ENCODE measurements at places on chromosomes 1 and 21. TPM values are rescaled to one million over a fixed set of nuclear protein-coding genes. Genes with fewer than 3 reads are reported as not detected.

Gene RNF223
- not detected for total RNA-seq

GRCh38 chr1:56302878-56303277 is 276.5 kb downstream of the PLPP3 start:
- no peak overlapping the region for H3K4me3 ChIP-seq
- no peak overlapping the region for H3K27ac ChIP-seq
- H3K36me3 ChIP-seq: no peaks in the 10 kb centered on the region
- H3K27me3 ChIP-seq: no peaks in the 10 kb centered on the region
- H3K4me1 ChIP-seq: no peaks in the 10 kb centered on the region

DNA sequence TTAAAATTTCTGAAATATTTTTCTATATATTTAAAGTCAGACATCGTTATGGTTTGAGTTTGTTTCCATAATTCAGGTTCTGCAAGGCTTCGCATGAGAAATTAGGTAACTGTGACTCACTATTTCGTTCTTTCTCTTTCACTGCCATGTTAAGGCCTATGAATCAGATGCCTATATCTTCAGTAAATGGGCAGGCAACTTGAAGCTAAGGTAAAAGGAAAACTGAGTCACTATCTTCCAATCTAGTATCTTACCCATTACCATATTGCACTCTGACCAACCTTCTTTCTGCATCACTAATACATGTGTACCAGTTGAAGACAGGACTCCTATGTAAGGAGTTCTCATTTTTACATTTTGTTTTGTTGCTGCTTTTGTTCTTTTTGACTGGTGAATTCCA is 37.8 kb downstream of the PYHIN1 start:
- H3K27ac ChIP-seq: no peak overlapping the region
- no peaks in the 10 kb centered on the region for H3K4me1 ChIP-seq
- DNase-seq: no peak
- H3K36me3 ChIP-seq: no peaks in the 10 kb centered on the region
- H3K27me3 ChIP-seq: no peaks in the 10 kb centered on the region

DNA sequence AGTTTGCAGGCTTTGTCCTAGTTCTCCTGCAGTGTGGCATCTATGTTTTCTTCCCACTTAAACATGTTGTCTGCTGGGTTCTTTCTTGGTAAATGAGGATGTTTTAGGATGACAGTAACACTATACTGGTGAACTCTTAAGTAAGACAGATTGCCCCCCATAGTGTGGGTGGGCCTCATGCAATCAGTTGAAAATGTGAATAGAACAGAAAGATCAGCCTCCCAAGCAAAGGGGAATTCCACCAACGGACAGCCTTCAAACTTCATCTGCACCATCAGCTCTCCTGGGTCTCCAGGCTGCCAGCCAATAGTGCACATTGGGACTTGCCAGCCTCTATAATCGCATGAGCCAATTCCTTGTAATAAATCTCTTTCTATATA is 10.7 kb upstream of the TARBP1 start:
- no peak overlapping the region for H3K27ac ChIP-seq
- no peak for DNase-seq
- no peaks in the 10 kb centered on the region for H3K36me3 ChIP-seq
- no peak overlapping the region for H3K4me3 ChIP-seq
- H3K4me1 ChIP-seq: peaks cover 2% of the 10 kb centered on the region

Gene ITLN2
- 2.4 TPM for total RNA-seq

Gene GNAT2
- not detected for total RNA-seq

- no peak overlapping the region for H3K4me3 ChIP-seq
- DNase-seq: no peak
- H3K36me3 ChIP-seq: no peaks in the 10 kb centered on the region
- no peaks in the 10 kb centered on the region for H3K4me1 ChIP-seq
- H3K27me3 ChIP-seq: peaks cover 13% of the 10 kb centered on the region
Measured at GRCh38 chr1:83996621-83997020, 2.3 kb downstream of the TTLL7 start.

Gene CD53
- total RNA-seq: 0.15 TPM

DNA sequence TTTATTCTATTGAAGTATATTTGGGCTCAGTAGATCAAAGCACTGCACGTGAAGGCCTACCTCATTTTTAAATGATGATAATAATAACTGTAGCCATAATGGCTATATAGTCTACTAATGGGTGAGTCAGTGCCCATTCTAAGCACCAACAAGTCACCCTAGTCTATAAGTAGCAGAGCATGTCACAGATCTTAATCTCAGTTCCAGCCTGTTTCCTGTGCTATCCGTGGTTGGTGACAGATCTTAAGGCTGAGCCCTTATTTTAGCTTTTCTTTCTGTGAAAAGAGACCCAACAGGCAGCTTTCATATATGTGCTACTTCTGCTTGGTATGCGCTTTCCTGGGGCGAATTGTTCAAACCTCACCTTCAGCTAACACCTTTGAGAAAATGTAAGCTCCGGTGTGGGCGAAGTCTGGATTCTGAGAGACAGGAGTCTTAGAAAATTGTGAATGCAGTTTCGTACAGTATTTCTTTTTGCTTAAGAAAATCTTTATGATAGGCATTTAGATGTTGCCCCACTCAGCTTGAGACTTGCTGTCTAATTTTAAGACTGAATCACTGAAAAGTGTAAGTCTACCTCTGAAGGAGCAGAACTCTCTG is 59.6 kb downstream of the FMN2 start:
- H3K36me3 ChIP-seq: no peaks in the 10 kb centered on the region
- no peaks in the 10 kb centered on the region for H3K4me1 ChIP-seq
- H3K27ac ChIP-seq: no peak overlapping the region
- no peaks in the 10 kb centered on the region for H3K27me3 ChIP-seq
- no peak overlapping the region for H3K4me3 ChIP-seq
- DNase-seq: no peak

- DNase-seq: peak; percentile 62
- H3K4me1 ChIP-seq: no peaks in the 10 kb centered on the region
- H3K4me3 ChIP-seq: no peak overlapping the region
- no peaks in the 10 kb centered on the region for H3K27me3 ChIP-seq
- no peaks in the 10 kb centered on the region for H3K36me3 ChIP-seq
- H3K27ac ChIP-seq: no peak overlapping the region
Measured at GRCh38 chr21:18951271-18952038, 547.9 kb upstream of the TMPRSS15 start.

- DNase-seq: no peak
- H3K4me1 ChIP-seq: no peaks in the 10 kb centered on the region
- H3K36me3 ChIP-seq: no peaks in the 10 kb centered on the region
- no peaks in the 10 kb centered on the region for H3K27me3 ChIP-seq
- no peak overlapping the region for H3K27ac ChIP-seq
Measured at GRCh38 chr1:40004857-40005256, 35.7 kb upstream of the CAP1 start.

DNA sequence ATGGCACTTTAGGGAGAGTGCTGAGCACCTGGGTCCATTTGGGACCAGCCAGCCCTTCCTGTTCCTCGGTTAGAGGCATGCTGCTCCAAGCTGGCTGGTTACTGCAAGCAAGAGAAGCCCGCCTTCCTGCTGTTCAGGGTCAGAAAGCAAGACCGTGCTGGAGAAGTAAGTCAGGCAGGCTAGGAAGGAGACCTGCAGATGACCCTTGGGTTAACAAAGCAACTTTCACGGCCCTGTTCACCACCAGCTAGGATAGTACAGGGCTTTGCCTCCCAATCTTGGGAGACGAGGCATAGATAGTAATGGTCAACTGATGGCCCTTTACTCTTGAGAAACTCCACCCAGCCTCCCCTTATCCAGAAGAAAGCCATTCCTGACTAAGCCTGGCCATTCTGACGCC is 136.1 kb downstream of the DHRS3 start:
- H3K36me3 ChIP-seq: peaks cover 5% of the 10 kb centered on the region
- H3K27ac ChIP-seq: no peak overlapping the region
- H3K27me3 ChIP-seq: no peaks in the 10 kb centered on the region
- H3K4me1 ChIP-seq: no peaks in the 10 kb centered on the region
- no peak for DNase-seq

Gene ETV3L
- 0.96 TPM for total RNA-seq

- H3K27me3 ChIP-seq: no peaks in the 10 kb centered on the region
- peak overlapping the region; percentile 93 for H3K4me3 ChIP-seq
Measured at GRCh38 chr21:32392299-32392879, 423 bp downstream of the URB1 start.

- no peaks in the 10 kb centered on the region for H3K27me3 ChIP-seq
- H3K27ac ChIP-seq: no peak overlapping the region
- H3K4me1 ChIP-seq: no peaks in the 10 kb centered on the region
- H3K36me3 ChIP-seq: no peaks in the 10 kb centered on the region
- H3K4me3 ChIP-seq: no peak overlapping the region
Measured at GRCh38 chr1:15332525-15332924, 77.2 kb upstream of the EFHD2 start.

Gene CRABP2
- total RNA-seq: 180 TPM

DNA sequence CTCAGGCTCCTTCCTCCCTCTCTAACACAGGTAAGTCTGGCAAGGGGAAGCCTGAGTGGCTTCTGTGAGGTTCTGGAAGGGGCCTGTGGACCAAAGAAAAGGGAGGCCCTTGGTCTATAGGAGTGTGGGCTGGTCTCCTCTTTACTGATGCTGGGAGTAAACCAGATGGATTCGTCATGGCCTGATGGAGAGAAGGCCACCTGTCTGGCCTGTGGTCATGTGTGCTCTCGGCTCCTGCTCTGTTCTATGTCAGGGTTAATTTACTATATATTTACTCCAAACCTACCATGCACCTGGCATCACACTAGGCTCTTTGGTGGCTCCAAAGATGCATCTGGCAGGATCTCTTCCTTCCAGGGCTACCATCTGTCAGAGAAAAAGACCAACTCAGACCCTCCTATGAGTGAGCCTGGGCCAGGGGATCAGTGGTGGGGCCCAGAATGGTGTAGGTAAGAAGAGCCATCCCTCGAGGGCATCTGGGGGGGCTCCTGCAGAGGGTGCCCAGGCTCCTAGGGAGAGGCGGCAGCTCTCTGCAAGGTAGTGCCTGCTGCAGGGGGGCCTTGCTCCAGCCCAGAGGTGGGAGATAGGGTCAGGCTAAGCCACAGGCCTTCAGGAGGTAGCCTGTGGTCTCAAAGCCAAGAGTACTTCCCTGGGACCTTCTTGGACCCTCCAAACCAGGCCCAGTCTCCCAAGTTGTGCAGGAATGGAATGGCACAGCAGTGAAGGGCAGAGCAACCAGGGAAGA is 68.2 kb upstream of the SELENON start:
- H3K4me3 ChIP-seq: no peak overlapping the region
- H3K27me3 ChIP-seq: no peaks in the 10 kb centered on the region
- H3K4me1 ChIP-seq: no peaks in the 10 kb centered on the region
- no peak overlapping the region for H3K27ac ChIP-seq

Gene DYRK1A
- total RNA-seq: 73.6 TPM

DNA sequence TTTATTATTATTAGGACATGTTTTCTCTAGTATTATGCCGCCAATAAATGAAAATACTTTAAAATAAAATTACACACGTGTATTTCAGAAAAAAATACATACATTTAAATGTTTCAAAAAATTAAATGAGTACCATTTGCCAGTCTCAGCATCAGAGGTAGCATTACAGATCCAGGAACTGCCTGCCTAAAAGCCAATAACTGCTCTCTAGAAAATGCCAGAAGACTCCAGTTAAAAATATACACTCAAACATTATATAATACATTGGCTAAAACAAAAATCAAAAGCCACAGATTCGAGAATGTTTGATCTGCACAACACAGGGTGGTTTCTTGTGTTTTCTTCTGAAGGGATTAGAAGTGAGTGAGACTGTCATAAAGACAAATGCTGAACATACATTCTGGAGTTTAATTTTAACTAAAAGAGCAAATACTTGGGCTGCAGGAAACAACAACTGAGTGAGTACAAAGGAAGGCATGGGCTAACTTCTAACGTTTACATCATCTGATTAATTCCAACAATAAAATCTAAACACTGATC is 105.5 kb downstream of the RERE start:
- peaks cover 2% of the 10 kb centered on the region for H3K36me3 ChIP-seq
- H3K27ac ChIP-seq: peak overlapping the region; percentile 53
- no peak for DNase-seq

GRCh38 chr1:235409042-235409820 is 42.0 kb downstream of the TBCE start:
- H3K4me3 ChIP-seq: no peak overlapping the region
- no peaks in the 10 kb centered on the region for H3K27me3 ChIP-seq
- DNase-seq: no peak
- no peak overlapping the region for H3K27ac ChIP-seq
- H3K36me3 ChIP-seq: peaks cover 7% of the 10 kb centered on the region

- no peak for DNase-seq
- no peaks in the 10 kb centered on the region for H3K36me3 ChIP-seq
- no peaks in the 10 kb centered on the region for H3K4me1 ChIP-seq
- H3K27ac ChIP-seq: no peak overlapping the region
Measured at GRCh38 chr1:87497380-87498203, 168.9 kb downstream of the LMO4 start.

GRCh38 chr1:162003830-162004215 is 19.8 kb downstream of the OLFML2B start:
- no peak overlapping the region for H3K4me3 ChIP-seq
- no peak for DNase-seq
- H3K36me3 ChIP-seq: no peaks in the 10 kb centered on the region

- no peaks in the 10 kb centered on the region for H3K27me3 ChIP-seq
- DNase-seq: no peak
- H3K4me3 ChIP-seq: no peak overlapping the region
- H3K27ac ChIP-seq: no peak overlapping the region
Measured at GRCh38 chr1:174097426-174097825, 61.9 kb upstream of the RABGAP1L start.

GRCh38 chr1:24364975-24365678 is 46.0 kb downstream of the GRHL3 start:
- no peak overlapping the region for H3K4me3 ChIP-seq
- no peaks in the 10 kb centered on the region for H3K36me3 ChIP-seq
- no peak for DNase-seq
- H3K27ac ChIP-seq: no peak overlapping the region

Gene PLCH2
- 0.09 TPM for total RNA-seq

DNA sequence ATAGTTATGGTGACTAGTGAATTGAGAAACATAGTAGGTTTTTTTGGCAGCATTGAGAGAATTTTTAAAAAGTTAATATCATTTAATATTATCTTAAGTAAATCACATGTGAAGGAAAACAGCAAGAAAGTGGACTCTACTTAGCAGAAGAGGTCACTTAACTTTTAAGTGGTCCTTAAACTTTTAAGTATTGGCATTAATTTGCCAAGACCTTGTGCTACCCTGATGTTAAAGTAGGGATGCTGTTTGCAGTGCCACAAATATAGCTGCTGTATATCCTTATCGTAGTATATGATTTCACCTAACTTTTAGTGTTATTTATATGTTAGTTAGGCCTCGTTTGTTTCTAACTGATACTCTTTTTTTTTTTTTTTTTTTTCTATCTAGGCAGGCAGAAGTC is 40.2 kb downstream of the SMG7 start:
- H3K27ac ChIP-seq: no peak overlapping the region
- no peaks in the 10 kb centered on the region for H3K27me3 ChIP-seq
- peaks cover 2% of the 10 kb centered on the region for H3K4me1 ChIP-seq
- H3K36me3 ChIP-seq: peaks cover under 1% of the 10 kb centered on the region
- no peak overlapping the region for H3K4me3 ChIP-seq

GRCh38 chr1:118846443-118846842 is 141.7 kb downstream of the TBX15 start:
- no peak overlapping the region for H3K4me3 ChIP-seq
- no peaks in the 10 kb centered on the region for H3K4me1 ChIP-seq
- H3K36me3 ChIP-seq: peaks cover 5% of the 10 kb centered on the region
- H3K27me3 ChIP-seq: no peaks in the 10 kb centered on the region
- no peak for DNase-seq
- H3K27ac ChIP-seq: no peak overlapping the region
